ENCODE measurements at places on chromosomes 2 and 18.

- no peak for DNase-seq
These were observed 47.2 kb downstream of the HDLBP start for GRCh38 chr2:241268306-241268705.

DNA sequence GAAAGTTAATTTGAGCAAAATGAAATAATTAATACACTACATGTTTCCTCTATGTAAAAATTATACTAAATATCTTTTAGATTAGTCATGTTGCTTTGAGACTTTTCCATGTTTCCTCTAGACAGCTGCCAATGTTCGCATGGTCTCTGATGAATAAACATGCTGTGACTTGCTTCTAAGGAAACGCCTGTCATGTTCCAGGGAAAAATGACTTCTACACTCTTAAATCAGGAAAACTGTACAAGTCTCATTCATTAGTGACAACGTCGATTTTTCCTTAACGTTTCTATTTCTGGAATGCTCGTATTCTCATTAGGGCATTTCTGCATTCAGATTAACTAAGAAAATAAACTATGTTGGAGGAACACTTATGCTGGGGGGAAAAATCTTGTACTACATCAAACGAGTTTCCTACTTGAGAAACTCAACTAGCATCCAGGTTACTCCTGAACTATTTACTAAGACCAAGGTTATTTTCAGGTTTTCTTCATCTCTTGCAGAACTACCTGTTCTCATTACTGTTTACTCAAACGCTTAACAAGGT, 1.6 kb downstream of the COBLL1 start:
- no peak for DNase-seq

DNA sequence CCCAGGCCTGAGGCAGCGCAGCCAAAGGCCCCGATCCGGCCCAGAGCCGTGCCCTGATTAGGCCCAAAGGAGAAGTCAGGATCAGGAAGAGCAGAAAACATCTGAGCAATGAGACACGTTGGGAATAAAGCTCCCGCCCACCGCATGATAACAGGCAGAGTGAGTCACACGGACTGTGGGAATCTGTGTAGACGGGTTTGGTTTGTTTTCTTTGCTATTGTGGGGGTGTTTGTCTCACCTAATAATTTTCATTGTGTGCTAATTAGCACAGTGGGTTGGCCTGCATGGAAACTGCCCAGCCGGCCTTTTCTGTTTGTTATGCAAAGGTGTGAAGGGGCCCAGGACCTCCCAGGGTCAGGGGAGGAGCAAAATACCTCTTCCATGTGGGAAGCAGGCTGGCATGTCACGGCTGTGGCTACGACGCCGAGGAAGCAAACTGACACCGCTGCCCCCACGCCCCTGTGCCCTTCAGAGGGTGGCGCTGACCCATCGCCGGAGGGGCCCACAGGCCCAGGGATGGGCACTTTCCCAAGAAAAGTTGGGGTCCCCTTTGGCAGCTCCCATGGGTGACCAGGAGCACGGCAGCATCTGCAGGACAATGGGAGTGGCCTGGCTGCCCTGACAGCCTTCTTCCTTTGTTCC, 68.4 kb upstream of the CTDP1 start:
- no peak for DNase-seq

GRCh38 chr2:26401739-26402541, at the start of gene DRC1:
DRC1 (plus strand) TSS chr2:26401920; CDS start chr2:26401990, 70 bp downstream.
- DNase-seq = peak; percentile 69

GRCh38 chr2:216490061-216490460, 8.6 kb upstream of the RPL37A start:
- no peak for DNase-seq

- DNase-seq = no peak
These were observed 92.4 kb downstream of the RHOB start for GRCh38 chr2:20539133-20539719.

DNA sequence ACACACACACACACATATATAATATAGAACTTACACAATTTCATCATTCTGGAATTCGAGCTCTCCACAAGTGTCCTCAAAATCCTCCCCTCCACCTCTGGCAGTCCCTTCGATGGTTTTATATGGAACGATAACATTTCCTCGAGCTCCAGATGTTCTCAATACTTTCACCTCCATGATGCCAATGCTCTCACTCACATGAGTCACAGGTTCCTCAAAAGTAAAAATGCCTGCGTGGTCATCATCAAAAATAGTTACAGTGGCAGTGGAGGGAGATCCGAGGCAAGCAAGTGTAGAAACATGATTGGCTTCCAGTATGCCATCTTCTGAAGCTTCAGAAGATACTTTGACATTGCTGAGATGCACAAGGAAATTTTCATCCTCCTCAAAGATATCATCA, 23.5 kb downstream of the SLC8A1 start:
- no peak for DNase-seq

DNA sequence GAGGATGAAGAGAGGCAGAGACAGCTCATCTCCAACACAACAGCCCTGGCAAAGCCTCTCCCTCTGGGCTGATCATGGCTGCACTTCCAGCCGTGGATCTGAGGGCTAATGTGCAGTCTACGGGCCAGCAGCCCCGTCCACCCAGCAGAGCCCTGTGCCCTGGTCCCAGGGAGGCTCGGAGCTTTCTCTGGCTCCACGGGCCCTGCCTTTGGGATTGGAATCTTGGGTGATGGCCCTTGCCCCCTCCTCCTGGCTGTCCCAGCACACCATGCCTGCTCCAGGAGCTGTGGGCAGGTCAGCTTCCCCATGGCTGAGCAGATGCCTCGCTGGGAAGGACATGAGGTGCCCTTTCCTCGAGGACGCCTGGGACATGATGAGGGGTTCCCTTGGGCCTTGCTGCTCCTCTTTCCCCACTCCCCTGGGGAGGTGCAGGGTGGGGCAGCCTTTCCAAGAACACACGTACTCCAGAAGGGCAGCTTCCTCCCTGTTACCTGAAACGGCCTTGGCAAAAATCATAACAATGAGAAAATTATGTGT, 66.9 kb downstream of the C18orf63 start:
- DNase-seq = no peak

DNA sequence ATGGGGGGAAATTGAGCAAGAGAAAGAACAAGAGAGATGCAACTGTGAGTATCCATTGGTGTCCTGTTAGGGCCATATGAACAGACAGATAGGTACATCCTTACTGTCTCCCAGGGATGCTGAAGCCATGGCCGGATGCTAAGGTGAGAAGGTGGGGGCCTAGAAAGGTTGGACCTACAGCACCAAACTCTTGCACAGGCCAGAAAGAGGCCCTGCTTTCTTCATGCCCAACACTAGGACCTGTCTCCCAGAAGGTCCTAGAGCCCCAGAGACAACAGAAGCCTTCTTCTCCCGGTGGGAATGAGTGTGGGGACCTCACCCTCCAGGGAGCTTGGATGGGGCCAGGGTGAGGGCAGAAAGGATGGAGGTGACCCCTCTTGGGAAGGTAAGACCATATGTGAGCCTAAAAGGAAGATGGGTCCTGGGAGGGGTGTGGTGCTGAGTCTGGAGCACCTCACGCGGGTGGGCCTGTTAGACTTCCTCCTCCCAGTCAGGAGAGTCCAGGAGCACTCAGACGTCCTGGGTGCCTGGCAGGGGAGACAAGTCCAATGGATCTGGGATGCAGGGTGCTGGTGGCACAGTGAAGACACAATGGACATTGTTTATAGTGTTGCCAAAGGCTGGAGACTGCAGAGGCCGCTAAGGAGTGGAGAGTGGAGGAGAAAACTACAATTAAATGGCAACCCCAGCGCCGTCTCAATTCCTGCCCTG, 265.3 kb downstream of the CYP26B1 start:
- no peak for DNase-seq

- no peak for DNase-seq
These were observed 2.8 kb upstream of the KLHL14 start for GRCh38 chr18:32775628-32776027.

DNA sequence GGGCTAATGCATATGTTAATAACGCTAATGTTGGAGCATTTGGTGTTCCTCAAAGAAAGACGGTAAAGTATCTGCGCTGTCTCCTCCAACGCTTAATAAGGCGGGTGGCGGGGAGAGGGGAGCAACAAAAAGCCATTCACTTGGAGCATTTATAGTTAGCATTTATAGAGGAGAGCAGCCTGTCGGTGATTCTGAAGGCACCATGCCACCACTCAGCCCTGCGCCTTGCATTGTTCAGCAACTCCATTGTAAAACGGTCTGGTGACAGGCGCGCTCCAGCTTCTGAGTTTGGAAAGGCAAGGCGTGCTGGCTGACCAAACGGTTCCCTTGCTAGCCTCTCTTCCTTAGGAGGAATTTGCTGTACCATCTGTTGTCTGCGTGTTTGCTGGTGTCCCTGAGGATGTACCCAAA, 83.9 kb downstream of the LYPD1 start:
- no peak for DNase-seq

DNA sequence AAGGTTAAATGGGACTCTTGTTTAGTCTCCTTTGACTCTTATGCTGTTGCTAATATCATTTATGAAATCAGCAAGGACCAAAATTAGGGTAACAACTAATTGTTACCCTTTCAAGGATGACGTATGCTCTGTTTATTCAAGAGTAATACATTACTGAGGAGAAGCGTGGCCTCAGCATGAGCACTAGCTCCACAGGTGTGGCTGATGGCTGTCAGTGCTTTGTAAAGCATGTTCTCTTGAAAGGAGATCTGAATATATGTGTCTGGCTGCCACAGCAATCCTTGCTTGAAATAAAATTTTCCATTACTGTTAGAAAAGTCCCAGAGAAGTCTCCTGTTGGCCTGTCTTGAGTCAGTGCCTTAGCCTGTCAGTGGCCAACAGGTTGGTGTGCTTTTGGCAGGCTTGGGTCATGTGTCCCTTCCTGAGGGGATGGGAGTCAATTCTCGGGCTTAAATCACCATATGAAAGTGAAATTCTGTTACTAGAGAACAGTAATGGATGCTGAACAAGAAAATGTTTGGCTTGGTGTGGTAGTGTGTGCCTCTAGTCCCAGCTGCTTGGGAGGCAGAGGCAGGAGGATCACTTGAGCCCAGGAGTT, 32.7 kb downstream of the ABI2 start:
- no peak for DNase-seq

DNA sequence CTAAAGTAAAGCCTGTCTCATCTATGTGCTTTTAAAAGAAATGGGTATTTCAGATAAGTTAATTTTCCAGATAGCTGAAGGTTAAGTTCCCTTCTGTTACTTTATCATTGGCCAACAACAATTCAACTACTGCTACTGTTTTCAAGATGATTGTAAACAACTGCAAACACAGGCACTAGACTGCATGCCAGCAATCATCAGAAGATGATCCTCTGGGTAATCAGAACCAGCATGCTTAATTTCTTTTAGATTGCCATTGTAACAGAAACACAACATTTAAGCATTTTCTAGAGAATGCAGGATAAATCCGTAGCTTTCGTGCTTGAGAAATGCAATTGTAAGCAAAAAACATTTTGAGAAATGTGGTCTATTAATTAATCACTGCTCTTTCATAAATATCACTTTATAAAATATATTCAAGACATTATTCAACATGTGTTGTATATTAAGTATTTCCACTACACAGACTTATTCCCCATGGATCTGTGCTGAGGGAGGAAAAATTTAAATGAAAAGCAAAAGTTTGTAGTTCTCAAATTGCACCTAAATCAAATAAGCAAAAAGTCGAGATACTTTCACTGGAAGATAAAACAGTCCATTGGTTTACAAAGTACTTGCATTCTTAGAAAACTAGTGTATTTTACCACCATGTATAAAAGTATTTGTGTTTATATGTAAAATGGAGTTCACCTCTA, 133.7 kb downstream of the ATL2 start:
- no peak for DNase-seq

GRCh38 chr2:30448308-30448707, 1.3 kb downstream of the LCLAT1 start:
- DNase-seq = no peak

DNA sequence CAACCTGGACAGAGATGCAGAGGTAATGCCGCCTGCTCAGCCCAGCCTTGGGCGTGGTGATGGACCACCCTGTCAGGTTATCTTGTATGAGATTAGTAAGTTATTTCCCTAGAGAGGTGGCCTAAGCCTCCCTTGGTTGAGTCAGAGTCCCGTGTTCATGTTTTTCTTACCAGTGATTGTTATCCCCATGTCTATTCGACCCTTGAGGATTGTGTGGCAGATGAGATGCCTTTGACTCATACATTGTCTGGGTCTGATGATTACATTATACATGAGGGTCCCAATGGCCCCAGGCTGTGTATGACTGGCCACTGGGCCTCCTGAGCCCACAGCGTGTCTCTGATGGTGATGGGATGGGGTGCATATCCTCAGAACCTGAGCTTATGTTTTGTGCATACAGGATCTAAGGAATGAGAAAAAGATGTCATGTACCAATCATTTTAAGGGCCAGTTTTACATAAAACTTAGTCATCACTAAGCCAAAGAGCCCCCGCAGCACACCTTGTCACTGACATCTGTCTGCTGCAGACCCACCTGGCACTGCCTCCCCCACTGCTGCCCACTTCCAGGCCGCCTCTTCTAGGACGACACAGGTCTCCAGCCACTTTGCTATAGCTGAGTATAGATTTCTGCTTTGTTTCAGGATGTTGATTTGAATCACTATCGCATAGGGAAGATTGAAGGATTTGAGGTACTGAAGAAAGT, 7.7 kb downstream of the PPP1R7 start:
- no peak for DNase-seq

DNA sequence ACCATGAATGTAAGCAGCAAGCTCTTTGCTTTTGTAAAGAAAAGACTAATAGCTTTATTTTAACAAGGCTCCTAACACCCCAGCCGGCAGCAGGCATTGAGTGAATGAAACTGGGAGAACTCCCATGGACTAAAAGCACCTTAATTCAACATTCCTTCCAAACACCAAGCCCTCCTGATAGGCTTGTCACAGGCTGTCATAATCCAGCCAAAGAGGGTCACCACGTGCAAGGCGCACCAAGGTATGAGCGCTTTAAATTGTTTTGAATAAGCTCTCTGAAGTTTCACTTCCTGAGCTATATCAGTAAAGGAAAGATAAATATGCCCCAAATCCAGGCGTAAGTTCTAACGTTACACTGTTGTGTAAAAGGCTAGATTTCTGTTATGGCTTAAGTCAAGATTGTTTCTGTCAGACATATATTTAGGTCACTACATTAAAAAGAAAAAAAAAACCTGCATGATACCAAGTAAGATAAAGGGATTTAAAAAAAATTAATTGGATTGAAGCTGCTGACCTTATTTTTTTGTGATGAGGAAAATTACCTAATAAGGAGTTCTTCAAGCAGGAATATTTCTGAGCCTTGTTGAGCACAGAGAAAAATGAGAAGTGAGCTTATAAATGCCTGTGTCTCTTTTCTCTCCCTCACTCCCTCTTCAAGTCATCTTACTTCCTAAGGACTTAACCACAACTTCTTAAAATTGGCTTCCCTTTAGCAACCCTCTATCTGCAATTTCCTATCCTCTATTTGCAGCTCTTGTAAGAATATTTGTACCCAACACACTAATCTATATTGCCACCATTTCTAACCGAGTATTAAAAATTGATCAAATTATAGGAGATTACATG, 136.1 kb upstream of the NRP2 start:
- DNase-seq = no peak

GRCh38 chr18:56036741-56037140, 448.7 kb upstream of the TCF4 start:
- DNase-seq = no peak

- DNase-seq = no peak
These were observed 6.3 kb upstream of the ASB1 start for GRCh38 chr2:238420442-238420841.

Measured in GM13977 (cell line).